ENCODE measurements at places on chromosomes 13 and 19.

GRCh38 chr13:111514610-111515306 lies 194.3 kb downstream of the TEX29 start:
- DNase-seq: no peak

- peak; percentile 82 for DNase-seq
Observed at GRCh38 chr13:97256343-97256783, 34.2 kb downstream of the MBNL2 start.

DNA sequence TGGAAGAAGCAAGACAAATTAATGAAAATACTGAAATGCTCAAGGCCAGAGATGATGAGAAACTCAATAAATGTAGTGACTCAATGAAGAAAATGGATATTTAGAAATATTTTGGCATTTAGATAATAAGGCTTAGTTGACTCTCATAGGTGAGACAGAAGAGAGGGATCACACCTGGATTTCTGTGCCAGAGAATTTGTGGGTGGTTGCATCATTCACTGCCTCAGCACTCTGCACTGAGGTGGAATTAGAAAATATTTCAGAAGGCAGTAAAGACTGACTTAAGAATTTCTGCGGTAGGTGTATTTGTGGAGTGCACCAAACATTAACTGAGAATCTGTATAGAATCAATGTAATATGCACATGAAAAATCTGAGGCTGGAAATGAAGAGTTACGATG lies 848.3 kb upstream of the PCDH9 start:
- no peak for DNase-seq

- DNase-seq: no peak
Observed at GRCh38 chr19:23560051-23560450, 127.0 kb downstream of the ZNF675 start.

DNA sequence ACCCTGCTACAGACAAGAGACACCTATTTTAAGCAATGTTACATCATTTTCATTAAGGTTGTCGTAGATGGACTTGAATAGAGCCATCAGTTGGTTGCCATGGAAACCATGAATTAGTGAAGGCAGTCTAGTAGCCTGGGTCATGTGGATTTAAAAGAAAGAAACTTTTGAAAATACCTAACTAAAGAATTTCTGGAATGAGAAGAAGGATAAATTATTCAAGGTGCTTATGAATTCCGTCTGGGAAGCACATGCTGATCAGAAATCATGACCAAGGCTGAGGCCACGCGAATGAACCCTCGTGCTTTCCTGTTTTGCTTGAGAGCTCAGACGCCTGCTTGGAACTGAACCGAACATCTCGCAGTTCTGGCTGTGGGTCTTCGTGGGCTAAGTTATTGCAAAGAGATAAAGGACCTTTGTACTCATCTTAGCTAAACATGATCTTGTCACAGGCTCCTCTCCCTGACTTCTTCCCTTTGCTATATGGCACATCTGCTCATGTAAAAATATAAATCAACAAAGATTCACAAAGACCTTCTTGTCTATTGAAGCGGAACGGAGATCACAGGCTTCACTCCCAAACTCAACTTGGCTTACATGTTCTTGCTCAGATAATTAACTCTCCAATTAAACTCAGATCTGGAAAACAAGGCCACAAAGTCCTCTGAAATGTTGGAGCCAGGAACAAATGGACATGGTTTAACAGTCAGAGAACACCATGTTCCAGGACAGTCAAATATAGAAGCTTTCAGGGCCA lies 140.2 kb downstream of the NUFIP1 start:
- peak; percentile 65 for DNase-seq

DNA sequence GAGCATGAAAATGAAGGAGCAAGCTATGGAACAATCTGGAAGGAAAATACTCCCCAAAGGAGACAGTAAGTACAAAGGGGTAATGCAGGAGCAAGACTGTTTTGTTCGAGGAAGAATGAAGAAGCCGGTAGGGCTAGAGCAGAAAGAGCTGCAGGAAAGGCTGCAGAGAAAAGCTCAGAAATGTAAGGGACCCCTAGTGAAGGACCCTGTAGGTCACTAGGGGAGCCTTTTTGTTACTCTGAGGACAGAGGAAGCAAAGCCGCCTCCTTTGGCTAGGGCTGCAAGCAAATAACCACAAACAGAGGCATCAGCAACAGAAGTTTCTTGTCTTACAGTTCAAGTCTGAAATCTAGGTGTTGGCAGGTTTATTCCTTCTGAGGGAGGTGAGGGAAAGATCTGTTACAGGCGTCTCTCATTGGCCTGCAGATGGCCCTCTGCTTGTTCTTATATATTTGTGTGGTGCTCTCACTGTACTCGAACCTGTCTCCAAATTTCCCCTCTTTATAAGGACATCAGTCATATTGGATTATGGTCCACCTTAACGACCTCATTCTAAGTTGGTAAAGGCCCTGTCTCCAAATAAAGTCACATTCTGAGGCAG lies 362.3 kb downstream of the COG6 start:
- no peak for DNase-seq

DNA sequence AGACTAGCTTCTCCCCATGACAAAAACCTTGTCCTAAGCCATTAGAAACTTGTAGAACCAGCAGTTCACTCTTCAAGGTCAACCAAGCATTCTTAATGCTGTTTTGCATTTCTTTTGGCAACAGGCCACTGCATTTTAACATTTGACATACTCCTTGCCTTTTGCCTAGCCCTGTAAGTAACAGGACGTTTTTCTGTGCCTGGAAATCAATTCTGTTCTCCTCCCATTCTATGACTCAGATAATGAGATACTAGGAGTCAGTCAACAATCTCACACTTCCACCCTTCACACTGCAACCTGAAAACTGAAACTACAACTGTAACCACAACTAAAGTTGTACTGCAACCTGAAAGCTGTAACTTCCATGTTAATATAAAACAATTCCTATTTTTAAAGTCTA lies 268.7 kb downstream of the MZT1 start:
- peak; percentile 58 for DNase-seq

GRCh38 chr13:46531953-46532352 lies 21.0 kb upstream of the LRCH1 start:
- DNase-seq: no peak

GRCh38 chr19:6076291-6076665 lies 34.0 kb downstream of the RFX2 start:
- no peak for DNase-seq

DNA sequence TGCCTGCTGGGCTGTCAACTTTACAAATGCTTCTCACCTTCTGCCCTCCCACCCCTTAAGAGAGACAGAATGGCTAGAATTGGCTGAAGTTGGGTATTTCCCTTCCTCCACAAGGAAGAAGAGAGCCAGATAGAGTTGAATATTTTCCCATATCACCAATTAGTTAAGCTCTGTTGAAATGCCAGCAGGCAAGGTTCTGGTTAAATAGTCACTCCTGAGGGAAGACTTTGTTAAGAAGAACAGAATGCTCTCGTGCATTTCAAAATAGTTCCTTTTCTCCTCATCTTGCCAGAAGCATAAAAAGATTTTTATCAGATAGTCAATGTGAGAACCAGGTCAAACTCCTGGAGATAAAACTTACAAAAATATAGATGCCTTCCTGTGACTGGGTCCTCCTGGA lies 2857.0 kb upstream of the PCDH20 start:
- DNase-seq: no peak

- no peak for DNase-seq
Observed at GRCh38 chr13:31192306-31192705, 7.5 kb upstream of the B3GLCT start.

- DNase-seq: no peak
Observed at GRCh38 chr19:14731200-14731599, 41.4 kb downstream of the ZNF333 start.

GRCh38 chr19:1269478-1270212 lies 513 bp downstream of the CIRBP start:
- peak; percentile 78 for DNase-seq

GRCh38 chr19:12985049-12985776 lies 10.1 kb upstream of the NFIX start:
- peak; percentile 77 for DNase-seq

DNA sequence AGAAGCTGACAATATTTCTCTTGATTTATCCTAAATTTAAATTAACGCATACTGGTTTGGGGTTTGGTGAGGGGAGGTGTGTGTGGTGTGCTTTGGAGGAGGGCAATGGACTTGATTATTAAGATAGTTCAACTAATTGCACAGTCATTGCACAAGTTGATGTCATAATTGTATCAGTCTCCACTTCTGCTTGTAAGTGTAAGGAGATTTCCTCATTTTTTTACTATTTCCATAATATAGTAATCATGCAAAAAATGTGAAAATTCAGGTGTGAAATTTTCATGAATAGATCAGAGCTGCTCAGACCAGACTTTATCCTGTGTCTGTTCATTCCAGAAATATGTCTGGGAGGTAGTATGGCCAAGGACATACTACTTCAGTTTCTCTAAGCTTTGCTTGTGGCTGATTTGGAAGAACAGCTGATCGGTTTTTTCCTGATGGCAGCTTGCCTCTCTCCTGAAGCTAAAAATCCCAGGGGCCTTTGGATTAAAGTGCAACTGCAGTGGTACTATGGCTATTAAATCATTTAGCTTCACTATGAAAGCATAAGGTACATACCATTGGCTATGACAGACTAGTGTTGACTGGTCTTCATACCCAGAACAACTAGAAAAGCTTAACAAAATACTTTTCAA lies 201.8 kb upstream of the MIR17HG start:
- DNase-seq: no peak

- no peak for DNase-seq
Observed at GRCh38 chr13:113914333-113915011, 50.6 kb upstream of the GAS6 start.

- no peak for DNase-seq
Observed at GRCh38 chr19:28159065-28159464, 1053.9 kb downstream of the UQCRFS1 start.

DNA sequence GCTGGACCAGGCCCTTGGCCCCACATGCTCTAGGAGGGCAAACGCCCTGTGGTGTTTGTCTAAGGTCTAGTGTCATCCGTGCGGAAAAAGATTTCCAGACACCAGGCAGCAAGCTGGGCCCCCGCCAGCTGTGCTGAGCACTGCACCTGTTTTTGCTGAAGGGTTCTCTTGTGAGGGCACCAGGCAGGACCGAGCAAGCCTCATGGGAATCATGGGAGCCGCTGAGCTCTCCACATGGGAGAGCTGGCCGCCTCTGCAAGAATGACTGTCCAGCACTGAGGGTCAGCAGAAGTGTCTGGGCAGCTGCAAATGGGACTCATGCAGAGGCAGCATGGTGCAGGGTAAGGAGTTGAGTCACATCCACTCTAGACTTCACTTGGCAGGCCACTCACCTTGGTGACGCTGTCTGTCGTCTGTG lies 12.0 kb downstream of the B3GNT8 start:
- no peak for DNase-seq

- no peak for DNase-seq
Observed at GRCh38 chr13:46535002-46535401, 18.0 kb upstream of the LRCH1 start.

- no peak for DNase-seq
Observed at GRCh38 chr13:108597943-108598342, 31.5 kb upstream of the MYO16 start.

DNA sequence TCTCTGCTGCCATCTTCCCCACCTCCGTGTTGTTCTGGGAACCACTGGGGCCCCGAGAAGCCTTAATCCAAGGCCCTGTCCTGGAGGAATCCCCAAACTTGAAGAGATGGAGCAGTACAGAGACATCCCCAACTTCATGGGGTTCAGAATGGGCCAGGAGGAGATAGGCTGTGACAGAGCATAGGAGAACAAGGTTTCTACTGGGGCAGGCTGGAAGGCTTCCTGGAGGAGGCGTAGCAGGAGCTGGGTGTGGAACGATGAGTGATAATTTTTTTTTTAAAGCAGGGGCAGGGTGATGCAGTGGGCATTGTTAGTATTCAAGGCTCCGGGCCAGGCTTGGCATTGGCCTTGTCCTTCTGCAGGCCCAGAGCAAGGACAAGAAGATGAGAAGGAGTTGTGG lies 3.3 kb downstream of the CYP4F8 start:
- DNase-seq: no peak

- no peak for DNase-seq
Observed at GRCh38 chr19:15812060-15812722, 3.3 kb downstream of the OR10H1 start.

DNA sequence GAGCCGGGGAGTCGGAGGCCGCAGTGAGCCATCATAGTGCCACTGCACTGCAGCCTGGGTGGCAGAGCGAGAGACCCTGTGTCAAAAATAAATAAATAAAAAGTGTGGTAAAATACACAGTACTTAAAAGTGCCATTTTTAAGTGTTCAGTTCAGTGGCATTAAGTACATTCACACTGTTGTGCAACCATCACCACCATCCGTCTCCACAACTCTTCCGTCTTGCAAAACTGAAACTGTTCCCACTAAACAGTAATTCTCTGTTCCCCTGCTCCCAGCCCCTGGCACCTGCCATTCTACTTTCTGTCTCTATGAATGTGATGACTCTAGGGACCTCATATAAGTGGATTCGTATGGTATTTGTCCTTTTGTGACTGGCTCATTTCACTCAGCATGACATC lies 13.3 kb downstream of the SLC25A42 start:
- DNase-seq: no peak

DNA sequence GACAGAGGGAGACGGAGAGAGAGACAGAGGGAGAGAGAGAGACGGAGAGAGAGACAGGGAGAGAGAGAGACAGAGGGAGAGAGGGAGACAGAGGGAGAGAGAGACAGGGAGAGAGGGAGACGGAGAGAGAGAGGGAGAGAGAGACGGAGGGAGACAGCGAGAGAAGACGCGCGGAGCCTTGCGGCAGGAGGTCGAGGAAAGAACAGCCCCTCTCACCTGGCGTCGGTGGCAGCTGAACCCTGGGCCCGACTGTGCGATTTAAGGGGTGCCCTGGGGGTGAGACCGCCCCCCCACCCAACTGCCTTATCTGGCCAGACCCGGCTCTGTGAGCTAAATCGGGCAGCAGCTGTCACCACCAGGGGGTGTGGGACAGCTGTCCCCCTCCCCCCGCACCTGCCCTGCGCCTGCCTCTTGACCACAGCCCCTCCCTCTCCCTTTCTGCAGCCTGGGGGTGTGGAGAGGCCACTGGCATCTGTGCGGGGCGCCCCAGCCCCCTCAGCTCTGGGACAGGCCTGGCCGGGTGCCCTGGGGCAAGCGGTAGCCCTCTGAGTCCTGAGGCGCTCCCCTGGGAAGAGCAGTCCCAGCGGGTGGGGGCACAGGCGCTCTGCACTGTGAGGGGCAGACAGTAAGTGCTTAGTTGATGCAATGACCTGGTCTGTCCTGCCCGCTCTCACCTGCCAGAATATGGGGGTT lies 10.8 kb downstream of the JOSD2 start:
- no peak for DNase-seq

- no peak for DNase-seq
Observed at GRCh38 chr19:789701-790060, 7.6 kb upstream of the PTBP1 start.
